ENCODE measurements at places on chromosomes 2 and 18. TPM values are rescaled to one million over a fixed set of nuclear protein-coding genes. Genes with fewer than 3 reads are reported as not detected.
A peak's percentile ranks its signal among the peaks of the same experiment; 100 is the strongest.

GRCh38 chr2:44789971-44790721, 151.4 kb upstream of the SIX3 start:
- DNase-seq, result no peak

DNA sequence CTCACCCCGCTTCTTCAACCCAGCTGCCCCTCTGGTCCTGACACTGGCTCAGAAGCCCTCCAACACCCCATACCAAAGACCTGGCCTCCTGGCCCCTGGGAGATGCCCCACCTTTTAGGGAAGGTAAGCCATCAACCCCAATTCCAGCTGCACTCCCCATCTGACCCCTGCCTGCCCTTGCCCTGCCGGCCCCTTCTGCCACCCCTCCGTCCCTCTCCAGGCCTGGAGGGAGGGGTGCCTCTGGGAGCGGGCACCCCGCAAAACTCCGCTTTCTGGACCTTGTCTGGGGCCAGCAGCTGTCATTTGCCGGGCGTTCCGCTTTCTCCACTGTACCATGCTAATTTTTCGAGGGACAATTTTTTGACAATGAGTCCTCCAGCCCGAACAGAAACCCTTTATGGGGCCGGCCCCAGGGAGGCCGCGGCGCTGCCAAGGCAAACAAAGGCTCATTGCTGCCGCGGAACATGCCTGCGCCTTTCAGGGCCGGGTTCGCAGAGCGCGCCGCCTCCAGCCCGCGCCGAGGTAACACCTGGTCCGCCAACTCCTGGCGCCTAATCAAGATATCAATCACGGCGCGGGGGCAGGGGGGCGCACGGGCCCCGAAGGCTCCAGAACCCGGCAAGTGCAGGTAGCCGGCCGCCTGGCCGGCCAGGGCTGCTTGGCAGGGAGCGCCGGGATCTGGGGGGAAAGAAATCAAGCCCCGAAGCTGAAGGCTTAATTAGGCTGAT, 96.0 kb downstream of the INHBB start:
- DNase-seq, result peak; percentile 33

- DNase-seq, result no peak
These were observed 39.8 kb downstream of the TBC1D8 start for GRCh38 chr2:101111262-101111838.

- DNase-seq, result no peak
These were observed 35.5 kb upstream of the SLC35F5 start for GRCh38 chr2:113791697-113792590.

DNA sequence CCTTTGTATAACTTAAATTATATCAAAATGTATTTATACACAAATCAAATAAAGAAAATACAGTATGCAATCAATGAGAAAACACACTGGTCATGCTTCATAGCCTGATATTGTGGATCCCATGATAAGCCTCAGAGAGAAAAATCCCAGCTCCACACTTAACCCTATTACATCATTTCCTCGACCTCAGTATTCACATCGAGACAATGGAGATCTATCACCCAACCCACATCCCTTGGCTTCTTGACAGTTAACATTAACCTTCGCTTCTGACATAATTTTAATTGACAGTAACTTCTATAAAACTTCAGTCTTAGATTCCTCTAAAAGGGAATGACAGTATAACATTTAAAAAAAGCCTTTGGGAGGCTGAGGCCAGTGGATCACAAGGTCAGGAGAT, 11.6 kb downstream of the TMX3 start:
- DNase-seq, result no peak

DNA sequence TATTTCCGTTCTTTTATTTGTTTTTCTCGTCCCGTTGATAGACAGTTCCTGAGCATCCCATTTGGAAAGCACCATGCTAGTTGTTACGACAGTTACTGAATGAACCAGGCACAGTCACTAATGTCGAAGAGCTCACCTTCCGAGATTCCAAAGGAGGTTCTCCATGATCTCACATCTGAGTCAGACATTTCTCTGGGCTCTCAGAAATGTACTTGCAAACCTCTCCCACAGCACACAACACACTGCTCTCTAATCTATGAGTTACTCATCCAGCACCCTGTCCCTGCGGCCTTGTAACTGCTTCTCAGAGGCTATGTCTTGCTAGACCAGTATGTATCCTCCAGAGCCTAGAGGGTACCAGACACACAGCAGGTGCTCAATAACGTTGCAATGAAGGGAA, 174.7 kb downstream of the DNER start:
- no peak for DNase-seq

DNA sequence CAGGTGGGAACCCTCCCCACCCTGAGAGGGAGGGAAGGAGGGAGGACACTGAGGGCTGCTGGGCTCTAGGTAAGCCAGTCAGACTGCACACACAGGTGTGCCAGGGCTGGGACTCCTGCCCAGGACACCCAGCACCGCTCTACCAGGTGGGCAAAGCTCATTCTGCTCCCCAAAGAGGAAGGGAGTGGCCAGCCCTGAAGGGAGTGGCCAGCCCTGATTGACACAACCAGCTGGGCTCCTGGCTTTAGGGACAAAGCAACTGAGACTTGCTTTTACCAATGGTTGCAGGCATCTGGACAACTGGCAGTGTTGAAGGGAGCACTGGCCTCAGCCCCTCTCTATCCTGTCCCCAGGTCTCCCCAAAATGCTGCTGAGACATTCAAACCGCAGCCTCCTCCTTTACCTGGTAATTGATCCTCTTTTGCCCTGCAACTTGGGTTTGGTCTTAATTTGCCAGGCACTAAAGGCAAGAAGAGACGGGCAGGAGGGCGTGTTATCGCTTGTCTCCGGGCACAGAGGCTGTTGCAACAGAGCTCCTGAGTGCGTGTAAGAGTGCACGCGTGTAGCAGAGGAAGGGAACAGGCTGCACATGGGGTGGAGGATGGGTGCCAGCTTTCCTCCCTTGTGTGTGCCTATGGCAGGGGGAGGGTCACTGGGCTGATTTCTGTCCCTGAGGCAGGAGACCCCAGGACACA, 14.5 kb upstream of the FOSL2 start:
- no peak for DNase-seq

- DNase-seq, result no peak
These were observed 144.9 kb upstream of the POU3F3 start for GRCh38 chr2:104708967-104709366.

DNA sequence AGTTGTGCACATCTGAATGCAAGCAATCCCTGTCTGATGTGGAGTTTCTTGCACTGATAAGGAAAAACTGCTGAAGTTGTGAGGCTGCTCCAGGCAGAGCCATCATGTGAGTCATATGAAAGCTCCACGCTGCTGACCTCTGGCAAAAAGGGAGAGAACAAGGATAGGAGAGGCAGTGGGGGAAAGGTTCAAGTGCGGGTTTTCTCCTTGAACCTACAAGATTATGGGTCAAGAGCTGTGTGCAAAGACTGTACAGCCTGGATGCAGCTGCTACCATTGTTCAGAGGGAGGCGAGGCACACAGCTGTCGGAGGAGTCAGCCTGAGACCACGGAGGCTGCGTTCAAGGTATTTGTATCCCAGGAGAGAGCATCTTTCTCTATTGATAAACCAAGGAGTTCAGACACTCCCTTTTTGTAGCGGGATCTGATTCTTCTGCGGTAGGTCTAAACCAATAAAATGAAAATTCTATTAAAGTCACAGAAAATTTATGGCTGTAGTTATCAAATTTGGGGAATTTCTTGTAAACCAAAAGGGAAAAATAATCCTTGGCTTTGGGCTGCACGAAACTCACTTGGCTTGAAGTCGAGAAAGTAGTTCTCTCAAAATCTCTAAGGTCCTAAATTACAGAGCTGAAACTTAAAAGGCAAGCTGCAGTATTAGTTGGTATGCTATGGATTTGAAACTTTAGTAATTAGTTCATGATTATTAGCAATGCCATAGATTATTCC, at the start of gene CDK15:
TSS of gene CDK15 (plus strand) at position 96 of the 729 bp plus-strand sequence. CDS start at position 224, 128 bp downstream.
- DNase-seq, result no peak

GRCh38 chr2:96683972-96684820, 41.6 kb downstream of the FER1L5 start:
- no peak for DNase-seq

DNA sequence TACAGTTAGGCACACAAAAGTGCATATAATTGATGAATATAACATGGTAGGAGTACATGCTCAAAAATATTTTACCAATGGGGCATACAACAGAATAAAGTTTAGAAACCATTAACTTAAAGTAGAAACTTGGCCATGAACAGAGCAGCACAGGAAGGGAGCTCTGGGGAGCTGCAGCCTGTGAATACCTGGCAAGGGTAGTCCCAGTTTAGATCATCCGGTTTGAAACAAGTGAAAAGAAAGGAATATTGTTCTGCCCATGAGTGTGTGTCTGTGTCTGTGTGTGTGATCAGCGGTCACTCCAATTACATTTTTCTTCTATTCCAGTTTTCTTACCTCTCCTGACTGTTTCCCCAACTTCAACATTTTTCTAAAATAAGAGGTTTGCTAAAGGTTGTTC, 233.0 kb downstream of the ALK start:
- DNase-seq, result no peak

DNA sequence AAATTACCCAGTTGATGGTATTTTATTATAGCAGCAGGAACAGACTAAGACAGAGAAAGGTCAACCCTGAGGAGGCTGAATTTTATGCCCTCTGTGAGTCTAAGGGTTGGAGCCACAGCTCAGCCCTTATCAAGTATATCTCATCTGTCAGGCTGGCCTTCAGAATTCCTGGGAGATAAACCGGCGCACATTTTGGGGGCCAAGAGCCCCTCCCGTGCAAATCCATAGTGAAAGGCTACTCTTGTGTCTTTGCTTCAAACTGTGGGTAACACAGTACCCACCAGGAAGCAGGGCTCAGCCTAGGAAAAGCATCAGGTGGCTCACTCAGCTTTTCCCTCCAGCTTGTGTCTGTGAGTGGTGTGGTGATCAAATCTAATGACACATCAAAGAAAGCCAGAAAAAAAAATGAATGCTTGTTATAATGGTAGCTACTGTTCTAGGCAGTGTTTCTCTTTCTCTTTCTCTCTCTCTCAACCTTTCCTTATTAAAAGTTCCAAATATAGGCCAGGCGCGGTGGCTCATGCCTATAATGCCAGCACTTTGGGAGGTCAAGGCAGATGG, 25.0 kb upstream of the ASXL2 start:
- no peak for DNase-seq

GRCh38 chr2:13193075-13193474, 476.3 kb downstream of the TRIB2 start:
- no peak for DNase-seq

DNA sequence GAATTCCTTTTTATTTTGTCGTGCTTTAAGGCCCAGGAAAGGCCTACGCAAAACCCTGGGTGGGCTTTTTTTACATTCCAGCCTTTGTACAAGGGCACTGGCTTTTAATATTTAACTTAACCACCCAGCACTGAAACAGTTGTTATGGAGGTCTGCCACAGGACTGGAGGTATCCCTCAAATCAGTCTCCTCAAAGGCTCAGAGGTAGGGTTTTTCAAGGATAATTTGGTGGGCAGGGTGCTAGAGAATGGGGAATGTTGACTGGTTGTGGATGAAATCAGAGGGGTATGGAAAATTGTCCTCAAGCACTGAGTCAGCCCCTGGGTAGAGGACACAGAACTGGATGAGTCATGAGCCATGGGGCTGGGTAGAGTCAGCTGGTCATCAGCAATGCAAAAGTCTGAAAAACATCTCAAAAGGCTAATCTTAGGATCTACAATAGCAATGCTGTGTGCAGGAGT, 443.1 kb downstream of the THSD7B start:
- no peak for DNase-seq

DNA sequence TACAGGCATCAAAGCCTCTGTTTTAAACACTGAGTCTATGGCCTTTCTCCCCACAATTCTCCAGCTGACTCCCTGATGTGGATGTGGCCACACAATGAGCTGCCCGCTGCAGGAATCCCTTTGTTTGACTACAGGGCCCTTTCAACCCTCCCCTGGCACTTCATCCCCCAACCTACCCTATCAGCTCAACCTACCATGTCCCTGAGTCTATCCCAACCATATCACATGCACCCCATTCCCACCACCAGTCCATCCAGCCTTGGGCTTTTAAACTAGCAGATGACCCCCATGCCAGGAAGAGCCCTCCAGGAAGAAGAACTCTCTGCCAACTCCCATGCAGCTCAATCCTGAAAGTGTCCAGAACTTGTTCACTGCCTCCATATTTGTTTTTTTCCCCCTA, 46.9 kb upstream of the TEX51 start:
- DNase-seq, result no peak

GRCh38 chr2:188146888-188147287, 144.8 kb upstream of the GULP1 start:
- DNase-seq, result no peak

GRCh38 chr2:41764919-41765318, 282.9 kb upstream of the PKDCC start:
- no peak for DNase-seq

DNA sequence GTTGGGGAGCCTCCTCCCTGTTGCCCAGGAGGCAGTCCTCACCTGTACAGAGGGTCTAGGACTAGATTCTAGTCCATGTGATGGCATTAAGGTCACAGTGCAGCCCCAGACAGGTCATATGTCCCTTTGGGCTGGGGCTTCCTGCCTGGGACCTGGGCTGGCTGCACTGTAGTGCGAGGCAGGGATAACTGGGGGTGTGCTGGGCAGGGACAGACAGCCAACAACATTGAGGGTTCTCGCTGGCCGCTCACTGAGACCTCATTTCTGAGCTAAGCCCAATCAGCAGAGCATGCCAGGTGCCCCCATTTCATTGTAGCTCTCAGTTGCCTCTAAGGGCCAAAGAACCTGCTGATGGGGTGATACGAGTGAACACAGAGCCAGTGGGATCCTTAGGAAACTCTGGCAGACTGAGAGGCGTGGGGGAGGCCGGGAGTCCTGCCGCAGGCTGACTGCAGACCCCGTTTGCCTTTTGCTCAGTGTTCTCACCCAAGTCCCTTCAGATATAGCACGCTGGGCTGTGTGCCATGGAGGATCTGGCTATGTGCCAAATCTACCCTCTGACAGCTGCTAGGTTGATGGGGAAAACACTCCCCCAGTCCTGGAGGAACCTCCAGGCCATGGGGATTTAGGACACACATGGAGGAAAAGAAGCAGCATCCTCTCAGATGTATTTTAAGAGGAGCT, 51.9 kb downstream of the DYSF start:
- DNase-seq, result no peak

DNA sequence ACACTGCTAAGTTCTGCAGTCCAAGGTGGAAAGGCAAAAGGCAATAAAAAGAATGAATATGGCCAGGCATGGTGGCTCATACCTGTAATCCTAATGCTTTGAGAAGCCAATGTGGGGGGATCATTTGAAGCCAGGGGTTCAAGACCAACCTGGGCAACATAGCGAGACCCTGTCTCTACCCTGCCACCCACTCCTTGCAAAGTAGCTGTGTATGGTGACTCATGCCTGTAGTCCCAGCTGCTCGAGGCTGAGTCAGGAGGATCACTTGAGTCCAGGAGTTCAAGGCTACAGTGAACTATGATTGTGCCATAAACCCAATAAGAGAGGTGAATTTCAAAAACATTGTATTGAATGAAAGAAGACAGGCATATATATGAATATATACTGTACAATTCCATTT, 2.4 kb downstream of the MYL12B start:
- no peak for DNase-seq

Gene AGAP1
- total RNA-seq, result 43.9 TPM

Gene RALBP1
- total RNA-seq, result 56.8 TPM

Gene FBXO36
- total RNA-seq, result 3.6 TPM

Gene TTLL4
- 47.3 TPM for total RNA-seq

Gene RESP18
- not detected for total RNA-seq

Gene DNPEP
- total RNA-seq, result 49.6 TPM

Data from endothelial cell (in vitro differentiated cells).